Activated CD4-positive, alpha-beta T cell treated with anti-CD3 and anti-CD28 coated beads for 4 hours (primary cell): ENCODE measurements at places on chromosomes 1 and 21.

DNA sequence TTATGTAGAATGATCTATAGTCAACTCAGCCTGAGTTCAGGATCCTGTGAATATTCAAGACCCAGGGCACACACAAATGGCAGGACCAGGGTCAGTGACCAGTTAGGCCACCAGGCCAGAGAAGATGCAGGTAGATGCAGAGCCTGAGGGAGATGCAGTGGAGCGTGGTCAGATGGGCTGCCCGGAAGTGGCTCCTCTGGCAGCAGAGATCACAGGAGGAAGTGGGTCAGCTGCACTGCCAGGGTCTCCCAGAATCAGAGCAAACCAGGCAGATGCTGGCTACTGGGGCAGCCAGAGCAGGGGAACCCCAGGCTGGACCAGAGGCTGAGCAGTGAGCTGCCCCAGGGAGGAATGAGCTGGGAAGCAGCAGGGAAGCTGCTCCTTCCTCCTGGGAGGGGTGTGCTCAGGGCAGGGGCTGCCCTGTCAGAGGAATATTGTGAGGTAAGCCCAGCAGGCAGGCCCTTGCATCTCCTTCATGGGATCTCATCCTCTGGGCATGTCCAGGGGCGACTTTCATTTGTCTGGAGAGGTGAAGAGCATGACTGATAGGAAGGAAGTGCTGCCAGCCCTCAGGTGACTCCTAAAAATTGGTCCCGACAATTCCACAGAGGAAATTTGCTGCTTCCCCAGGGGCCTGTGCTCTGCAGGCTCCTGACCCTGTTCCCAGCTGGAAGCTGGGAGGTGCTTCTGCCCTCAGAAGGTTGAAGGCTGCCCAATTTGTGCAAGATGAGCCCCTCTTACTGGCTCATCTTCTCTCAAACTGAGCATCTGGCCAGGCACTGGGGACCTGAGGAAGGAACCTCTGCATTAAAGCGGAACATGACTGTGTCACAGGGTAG is 49.3 kb downstream of the STUM start:
- no peak for DNase-seq

DNA sequence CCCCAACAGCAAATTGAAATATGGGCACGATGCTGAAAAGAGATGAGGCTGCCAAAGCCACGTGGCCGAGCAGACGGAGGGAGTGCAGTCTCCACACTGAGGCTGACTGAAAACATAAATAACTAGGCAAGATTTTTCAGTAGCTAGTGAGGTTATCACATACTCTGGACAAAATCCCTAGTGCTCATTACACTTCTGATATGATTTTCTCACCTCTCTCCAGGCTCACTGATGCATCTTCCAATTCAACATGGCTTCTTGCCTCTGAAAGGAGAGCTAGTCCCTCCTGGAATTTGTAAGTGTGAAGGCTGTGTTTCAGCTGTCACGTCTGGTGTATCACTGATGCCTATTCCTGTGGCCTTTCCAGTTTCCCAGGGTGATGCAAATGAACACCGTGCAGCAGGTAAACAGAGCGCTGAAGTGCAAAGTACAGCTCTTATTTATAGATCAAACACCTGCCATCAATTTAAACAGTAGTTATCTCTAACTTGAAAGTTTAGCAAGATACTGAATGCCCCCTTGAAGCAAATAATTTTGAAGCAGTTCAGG is 656.1 kb downstream of the KIF26B start:
- no peak for DNase-seq

DNA sequence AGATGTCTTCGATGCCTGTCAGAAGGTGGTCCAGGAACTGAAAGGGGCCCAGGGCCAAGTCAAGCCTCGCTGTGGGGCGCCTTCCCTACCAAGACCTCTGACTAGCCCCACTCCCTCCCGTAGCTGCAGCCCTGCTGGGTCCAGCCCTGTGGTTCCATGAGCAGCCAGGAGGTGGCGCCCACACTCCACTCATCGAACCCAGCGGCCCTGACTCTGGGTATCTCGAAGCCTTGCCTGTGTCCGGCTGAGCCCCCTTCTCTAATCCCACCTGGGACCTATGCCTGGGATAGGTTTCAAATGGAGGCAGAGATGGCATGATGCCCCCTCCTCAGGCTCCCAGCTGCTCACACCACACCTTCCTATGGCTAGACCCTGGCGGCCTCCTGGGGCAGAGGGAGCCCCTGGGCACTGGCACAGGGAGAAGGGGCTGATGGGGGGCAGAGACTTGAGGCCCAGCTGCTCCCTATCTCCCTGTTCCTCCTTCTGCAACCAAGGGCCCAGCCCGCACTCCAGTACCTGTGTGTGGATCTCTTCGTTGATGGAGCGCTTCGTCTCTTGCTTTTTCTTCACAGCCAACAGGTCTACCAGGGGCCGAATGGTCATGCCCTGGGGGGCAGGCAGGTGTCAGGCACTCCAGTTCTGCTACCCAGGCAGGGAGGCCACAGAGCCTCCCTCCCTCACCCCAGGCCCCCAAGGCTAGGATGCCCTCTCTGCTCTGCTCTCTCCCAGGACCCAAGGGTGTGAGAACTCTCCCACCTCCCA is 52.0 kb downstream of the SLC9A1 start:
- DNase-seq, result peak; percentile 81

DNA sequence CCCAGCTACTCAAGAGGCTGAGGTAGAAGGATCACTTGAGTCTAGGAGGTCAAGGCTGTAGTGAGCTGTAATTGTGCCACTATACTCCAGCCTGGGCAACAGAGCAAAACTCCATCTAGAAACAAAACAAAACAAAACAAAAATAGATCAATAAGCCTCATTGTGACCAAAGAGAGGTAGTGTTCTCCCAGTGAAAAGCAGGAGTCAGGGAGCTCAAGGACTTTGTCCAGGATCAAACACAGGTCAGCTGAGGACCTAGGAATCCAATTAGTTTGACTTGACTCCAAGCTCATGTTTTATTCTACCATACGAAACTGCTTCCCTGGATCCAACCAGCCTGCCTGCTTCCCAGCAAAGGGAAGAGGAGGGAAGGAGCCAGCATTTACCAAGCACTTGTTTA is 21.5 kb upstream of the QSOX1 start:
- DNase-seq, result no peak

GRCh38 chr1:29708381-29708780 is 472.1 kb downstream of the PTPRU start:
- no peak for DNase-seq

DNA sequence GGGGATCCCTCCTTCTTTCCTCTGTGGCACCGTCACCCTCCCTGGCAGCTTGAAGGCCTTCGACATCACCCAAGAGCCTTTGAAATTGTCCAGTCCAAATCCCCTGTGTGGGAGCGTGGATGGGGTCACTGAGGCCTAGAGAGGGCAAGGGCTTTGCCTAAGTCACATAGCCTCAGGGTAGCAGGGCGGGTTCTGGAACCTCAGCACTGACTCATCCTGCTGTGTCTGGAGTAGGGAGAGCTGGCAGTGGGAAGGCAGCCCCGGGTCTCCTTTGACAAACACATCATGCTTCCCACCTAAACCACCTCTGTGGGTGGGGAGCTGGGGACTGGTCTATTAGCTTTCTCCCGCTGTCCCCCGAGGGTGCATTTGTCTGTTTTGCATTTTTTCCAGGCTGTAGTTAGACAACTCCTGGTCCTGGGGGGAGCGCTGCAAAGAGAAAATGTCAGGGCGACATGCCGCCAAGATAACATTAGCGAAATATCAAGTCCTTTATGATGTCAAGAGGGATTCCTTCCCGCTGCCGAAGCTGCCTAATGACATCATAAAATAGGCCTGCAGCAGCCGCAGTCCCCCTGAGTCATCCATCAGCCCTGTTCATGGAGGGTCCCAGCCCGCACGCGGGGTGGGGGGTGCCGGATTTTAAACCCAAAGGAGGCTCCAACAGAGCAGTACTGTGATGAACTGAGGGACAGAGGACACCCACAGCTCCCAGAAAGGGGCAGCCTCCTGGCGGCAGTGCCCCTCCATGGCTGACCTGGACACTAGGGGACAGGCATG is 77.0 kb upstream of the POU3F1 start:
- no peak for DNase-seq

- DNase-seq, result no peak
Observed at GRCh38 chr1:91499904-91500755, 521 bp upstream of the CDC7 start.
